Anterior cingulate cortex (tissue), 58 donors: ENCODE measurements at places on chromosomes 12 and 14.

GRCh38 chr12:124680863-124681778, 113.7 kb upstream of the NCOR2 start:
- DNase-seq: no peak

DNA sequence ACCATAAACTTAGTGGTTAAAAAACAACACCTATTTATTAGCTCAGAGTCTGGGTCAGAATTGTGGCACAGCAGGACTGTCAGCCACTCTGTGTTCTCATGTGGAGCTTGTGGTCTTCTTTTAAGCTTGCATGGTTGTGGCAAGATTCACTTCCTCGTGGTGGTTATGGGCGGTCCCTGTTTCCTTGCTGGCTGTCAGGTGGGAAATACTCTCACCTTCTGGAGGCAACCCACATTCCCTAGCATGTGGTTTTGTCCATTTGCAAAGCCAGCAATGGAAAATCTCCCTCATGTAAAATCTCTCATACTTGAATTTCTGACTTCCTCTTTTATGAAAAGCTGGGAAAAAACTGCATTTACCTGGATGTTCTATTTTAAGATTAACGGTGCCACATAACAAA, 229.8 kb downstream of the ALX1 start:
- no peak for DNase-seq

- no peak for DNase-seq
Measured at GRCh38 chr14:20620798-20621478, 20.6 kb downstream of the OR6S1 start.

DNA sequence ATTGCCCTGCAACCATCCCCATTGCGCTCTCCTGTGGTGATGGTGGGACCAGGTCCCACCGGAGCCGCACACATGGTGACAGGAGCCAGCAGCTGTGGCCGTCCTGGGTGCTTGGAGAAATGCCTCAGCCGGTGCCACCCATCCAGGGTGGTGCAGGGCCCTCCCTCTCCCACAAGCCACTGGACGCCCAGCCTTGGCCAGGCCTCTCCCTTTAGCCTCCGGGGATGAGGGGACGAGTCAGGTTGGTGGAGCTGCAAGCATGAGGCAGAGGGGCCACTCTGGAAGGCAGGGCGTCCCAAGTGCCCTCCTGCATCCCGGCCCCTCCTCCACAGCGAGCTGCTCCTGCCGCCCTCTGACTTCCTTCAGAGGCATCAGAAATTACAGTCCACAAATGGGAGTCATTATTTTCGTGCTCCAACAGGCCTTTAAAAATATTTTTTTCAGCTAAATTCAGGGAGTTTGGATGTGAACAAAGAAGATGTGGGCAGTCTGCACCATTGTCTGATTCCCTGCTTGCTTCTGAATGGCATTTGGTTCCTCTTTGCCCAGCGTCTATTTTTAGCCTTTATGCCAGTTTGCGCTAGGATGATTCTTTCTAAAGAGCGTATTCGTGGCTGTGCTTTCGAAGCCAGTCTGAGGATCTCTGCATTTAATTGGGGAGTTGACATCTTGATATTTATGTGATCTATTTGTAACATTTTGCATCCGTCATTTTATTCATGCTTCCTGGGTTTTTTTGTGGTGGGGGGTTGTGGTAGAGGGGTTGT, 189.4 kb downstream of the ADGRD1 start:
- no peak for DNase-seq

DNA sequence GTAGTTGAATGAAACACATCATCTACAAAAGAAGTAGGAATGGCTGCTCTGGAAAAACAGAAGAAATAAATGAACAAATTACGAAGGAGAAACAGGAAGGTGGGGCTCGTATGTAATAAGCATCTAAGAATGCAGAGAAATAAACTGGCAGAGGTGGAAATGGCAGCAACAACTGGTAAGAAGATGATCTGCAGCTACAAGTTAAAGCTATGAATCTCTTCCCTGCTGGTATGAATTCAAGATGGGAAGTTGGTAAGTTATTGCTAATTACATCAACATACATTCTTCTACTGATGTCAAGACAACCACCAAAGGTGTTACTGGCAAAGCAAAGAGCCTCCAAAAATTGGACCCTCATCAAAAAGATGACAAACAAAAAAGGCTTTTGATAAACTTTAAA, 59.8 kb downstream of the HECTD4 start:
- DNase-seq: no peak
